ENCODE measurements at places on chromosomes 2 and 18.

- no peak for DNase-seq
These were observed 286.3 kb downstream of the PIEZO2 start for GRCh38 chr18:10863026-10863425.

DNA sequence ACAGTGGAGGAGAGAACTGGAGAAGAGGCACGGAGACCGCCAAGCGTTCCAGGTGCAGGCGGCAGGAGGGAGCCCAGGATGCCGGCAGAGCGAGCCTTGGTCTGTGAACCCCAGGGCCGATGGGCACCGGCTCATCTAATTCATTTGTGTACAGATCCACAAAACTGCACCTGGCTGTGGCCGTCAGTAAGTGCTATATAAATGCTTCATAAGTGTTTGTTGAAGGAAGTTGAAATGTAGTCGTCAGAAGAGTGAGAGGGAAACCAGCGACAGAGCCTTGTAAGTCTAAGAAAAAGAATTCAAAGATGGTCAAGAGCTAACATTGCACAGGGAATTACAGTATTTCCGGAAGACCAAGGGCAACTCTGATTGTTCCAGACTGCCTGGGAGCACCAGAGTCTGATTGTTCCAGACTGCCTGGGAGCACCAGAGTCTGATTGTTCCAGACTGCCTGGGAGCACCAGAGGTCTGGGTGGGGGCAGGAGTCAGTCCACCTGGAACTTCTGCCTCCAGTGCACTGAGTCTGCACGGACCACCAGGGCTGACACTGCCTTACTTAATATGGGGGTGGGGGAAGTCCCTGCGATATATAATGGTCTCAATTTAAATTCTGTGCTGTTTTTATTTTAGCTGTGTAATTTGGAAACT lies 112.3 kb downstream of the BCL2 start:
- DNase-seq, result no peak

- no peak for DNase-seq
These were observed 65.5 kb upstream of the HK2 start for GRCh38 chr2:74768401-74768914.

- no peak for DNase-seq
These were observed 142.6 kb downstream of the TFCP2L1 start for GRCh38 chr2:121142452-121142851.

GRCh38 chr2:190507135-190507534 lies 27.4 kb downstream of the NEMP2 start:
- DNase-seq, result no peak

- DNase-seq, result no peak
These were observed 157.6 kb downstream of the HAUS1 start for GRCh38 chr18:46261799-46262198.

DNA sequence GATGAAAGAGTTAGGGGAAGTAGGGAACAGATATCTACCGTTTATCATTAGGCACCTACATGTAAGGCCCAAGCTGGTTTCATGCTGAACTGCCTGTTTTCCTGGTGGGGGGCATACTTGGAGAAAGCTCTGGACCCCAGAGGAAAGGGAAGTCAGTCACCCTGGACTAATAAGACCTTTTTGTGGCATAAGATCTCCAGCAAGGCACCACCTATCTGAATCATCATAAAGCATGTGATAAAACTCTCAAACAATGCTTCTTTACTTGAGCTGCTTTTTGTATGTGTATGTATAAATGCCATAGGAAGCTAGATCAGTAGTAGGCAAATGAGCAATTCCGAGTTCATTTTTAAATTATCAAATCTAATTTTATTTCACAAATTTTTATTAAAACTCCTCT lies 104.8 kb downstream of the TANC1 start:
- DNase-seq, result no peak

- no peak for DNase-seq
These were observed 73.6 kb downstream of the SPHKAP start for GRCh38 chr2:228107846-228108245.

GRCh38 chr2:85419009-85419675 lies 628 bp downstream of the SH2D6 start:
- DNase-seq, result no peak

- no peak for DNase-seq
These were observed 86.0 kb downstream of the TAF4B start for GRCh38 chr18:26312199-26312598.

GRCh38 chr2:166516712-166517303 lies 22.8 kb upstream of the SCN7A start:
- no peak for DNase-seq

GRCh38 chr2:152791979-152792378 lies 73.6 kb downstream of the ARL6IP6 start:
- no peak for DNase-seq

DNA sequence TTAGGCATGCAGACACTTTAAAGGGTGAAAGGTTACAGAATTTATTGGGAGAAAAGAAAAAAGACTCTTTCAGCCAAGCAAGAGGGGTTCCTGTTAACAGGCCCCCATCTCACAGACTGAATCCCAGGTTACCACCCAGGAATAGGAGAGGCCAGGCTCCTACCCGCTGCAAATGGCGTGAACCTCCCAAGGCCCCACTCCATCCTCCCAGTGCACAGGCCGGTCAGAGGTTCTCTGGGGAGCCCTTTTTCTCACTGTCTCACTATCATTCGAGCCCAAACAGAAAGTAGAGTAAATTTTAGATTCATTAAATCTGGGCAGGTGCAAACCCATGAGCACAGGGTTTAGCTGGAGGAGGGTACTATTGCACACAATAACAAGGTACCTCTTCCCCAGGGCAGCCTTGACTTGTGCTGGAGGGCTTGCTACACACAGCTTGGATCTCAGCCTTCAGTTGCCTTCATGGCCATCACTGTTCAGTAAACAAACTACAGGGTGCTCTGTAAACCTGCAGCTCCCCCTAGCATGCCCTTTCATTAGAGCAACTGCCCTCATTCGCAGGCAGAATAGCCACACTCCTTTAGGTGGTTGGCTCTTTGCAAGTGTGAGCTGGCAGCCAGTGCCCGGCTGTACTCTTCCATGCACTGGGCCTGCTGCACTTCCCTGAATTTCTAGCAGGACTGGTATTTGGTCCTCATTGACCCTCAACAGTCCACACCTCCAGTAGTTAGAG lies 7.3 kb upstream of the PLEK start:
- DNase-seq, result no peak

DNA sequence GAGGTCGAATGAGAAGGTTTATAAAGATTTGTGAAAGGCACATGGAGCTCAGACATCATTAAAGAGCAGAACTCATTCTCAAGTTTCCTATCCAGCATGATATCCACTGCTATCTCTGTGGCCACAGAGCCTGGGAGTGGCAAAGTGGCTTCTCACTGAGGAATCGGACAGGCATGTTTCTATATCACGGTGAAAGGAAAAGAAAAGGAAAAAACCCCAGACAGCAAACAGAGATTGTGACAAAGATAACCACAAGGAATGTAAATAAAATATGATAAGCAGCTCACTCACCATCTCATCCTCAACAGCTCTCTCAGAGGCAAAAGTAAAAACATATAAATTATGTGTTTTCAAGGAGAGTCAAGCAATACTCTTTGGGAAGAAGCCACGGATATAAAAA lies 2.5 kb downstream of the PID1 start:
- no peak for DNase-seq

- DNase-seq, result no peak
These were observed 73.6 kb upstream of the RGPD5 start for GRCh38 chr2:109720380-109721106.

DNA sequence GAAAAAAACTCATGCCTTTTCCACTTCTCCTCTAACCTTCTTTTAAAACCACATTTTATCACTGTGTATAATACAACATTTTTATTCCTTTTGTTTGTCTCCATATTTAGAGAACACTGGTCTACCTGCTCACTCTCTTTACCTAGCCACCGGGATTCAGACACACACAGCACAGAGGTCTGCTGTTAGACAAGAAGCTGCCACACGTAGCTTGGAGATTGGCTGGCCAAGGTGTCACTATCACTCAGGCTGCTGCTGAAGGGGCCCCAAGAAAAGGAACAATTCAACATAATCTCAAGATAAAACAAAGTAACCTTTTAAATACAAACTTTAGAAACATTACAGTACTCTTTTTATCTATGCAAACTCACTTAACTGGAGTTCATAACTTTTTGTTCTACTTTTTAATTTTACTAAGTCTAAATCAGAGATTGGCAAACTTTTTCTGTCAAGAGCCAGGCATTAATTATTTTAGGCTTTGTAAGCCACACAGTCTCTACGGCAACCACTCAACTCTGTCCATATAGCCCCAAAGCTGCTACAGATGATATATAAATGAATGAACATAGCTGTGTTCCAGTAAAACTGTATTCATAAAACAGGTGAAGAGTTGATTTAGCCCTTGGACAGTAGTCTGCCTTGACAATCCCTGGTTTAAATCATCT lies 25.8 kb downstream of the FEZ2 start:
- no peak for DNase-seq

DNA sequence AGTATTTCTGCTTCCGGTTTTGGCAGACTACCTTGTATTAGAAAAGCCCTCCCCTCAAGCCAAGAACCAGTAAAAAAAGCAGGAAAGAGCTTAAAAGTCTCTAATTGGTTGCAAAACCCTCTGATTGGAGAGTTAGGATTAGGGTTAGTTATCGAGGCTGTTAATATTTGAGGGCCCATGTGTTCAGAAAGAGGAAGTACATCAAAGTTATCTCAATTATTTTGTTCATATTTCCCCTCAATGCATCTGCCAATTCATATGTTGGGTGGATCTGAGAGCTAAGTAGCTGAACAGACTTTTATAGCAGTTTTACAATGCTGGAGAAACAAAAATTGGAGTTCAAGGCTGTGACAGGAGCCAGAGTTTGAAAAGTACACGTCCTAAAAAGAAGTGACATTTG lies 43.1 kb upstream of the KLHL14 start:
- DNase-seq, result no peak

- DNase-seq, result no peak
These were observed 39.9 kb downstream of the ARHGAP15 start for GRCh38 chr2:143169105-143169504.

GRCh38 chr2:60641811-60642788 lies 88.6 kb upstream of the BCL11A start:
- no peak for DNase-seq

DNA sequence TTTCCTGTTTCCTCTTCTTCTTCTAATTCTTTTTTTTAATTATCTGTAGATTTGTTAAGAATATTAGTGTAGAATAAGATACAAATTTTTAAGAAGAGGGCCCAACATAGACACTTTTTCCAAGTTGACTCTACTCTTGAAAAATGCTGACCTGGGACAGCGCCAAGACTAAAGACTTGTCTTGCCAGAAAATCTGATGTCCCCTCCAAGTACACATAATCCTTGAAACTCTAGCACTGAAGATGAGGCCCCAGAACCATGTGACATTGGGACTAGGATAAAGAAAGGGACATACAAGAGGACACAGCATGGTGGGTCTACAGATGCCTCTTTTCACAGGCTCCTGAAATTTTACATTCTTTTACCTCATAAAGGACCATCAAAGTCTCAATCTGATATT lies 271.6 kb upstream of the SESTD1 start:
- no peak for DNase-seq

DNA sequence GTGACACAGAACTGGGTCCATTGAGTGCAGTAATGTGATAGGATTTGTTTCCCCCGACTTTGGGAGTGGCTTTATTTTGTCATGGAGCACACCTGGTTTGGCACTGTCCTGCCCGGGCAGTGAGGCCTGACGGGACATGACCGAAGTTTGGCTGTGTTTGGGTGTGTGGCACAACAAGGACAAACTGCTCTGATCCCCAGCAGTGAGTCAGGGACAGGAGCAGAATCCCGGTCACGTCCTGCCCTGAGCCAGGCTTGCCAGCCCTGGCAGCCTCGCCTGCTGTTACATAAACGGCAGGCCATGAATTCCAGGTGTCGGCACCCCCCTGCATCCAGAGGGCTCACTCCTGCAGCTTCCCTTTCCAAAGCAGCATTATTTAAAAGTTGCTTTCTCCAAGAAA lies 45.7 kb downstream of the IMPA2 start:
- no peak for DNase-seq

- DNase-seq, result no peak
These were observed 57.5 kb downstream of the CXCR4 start for GRCh38 chr2:136060416-136060815.

DNA sequence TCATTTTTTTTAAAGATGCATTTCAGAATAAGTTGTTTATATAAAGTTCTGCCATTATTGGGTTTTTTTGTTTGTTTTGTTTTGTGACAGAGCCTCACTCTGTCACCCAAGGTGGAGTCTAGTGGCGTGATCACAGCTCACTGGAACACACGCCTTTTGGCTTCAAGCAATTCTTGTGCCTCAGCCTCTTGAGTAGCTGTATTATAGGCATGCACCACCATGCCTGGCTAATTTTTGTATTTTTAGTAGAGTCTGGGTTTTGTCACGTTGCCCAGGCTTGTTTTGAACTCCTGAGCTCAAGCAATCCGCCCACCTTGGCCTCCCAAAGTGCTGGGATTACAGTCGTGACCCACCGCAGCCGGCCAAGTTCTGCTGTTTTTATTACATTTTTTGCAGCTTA lies 72.3 kb downstream of the R3HDM1 start:
- no peak for DNase-seq

DNA sequence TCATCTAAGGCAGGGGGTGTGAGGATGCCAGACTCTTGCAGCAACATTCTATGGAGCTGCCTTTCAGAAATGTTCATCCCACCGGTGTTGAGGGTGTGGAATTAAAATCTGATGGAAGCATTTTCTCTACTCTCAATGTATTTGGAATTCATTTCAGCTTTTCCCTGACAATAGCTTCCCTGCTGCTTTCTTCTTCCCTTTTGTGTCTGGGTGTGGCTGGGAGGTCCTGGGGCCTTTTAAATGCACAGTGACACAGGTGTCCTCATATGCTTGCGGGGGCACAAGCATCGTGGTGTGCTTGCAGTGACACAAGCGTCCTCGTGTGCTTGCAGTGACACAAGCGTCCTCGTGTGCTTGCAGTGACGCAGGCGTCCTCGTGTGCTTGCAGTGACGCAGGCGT lies 43.4 kb upstream of the ASB18 start:
- no peak for DNase-seq

DNA sequence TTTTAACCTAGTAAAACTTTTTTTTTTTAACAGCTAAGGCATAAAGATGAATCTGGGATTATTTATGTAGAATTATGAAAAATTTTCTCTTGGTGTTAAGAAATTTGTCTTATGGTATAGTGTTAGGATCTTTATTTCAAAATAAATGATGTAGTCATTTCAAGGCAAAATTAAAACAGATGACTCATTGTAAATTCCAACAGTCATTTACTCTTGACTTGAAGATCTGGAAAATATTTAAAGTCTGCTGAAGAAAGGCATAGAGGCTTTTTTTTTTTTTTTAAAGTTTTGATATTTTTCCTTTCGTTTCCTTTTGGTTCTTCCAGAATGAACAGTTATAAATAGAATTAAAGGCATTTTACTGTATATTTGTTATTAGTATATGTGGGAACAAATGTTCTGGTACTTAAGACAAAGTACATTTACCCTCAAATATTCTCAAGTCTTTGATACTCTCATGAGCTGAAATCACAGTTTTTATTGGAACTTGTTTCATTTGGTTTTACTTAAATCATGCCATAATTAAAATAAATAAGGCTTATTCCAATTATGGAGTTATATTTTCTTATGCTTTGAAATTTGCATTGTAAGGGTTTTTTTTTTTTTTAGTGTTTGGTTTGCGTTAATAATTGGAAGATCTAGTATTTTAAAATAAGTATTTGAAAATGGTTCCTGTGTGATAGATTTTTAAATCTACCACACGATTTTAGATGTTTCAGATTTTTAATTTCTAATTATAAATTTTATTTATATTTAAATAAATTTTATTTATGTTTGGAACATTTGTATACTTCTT lies 29.9 kb downstream of the GLS start:
- DNase-seq, result no peak

All from activated CD8-positive, alpha-beta memory T cell treated with anti-CD3 and anti-CD28 coated beads for 4 hours (primary cell).